Activated naive CD4-positive, alpha-beta T cell (primary cell): ENCODE measurements at places on chromosomes 2 and 18.

- no peak for DNase-seq
These were observed 46.3 kb upstream of the STAM2 start for GRCh38 chr2:152221839-152222238.

GRCh38 chr2:28390241-28390745 lies 2.4 kb upstream of the FOSL2 start:
- DNase-seq = peak; percentile 56

GRCh38 chr2:128369108-128369555 lies 50.5 kb upstream of the HS6ST1 start:
- no peak for DNase-seq

DNA sequence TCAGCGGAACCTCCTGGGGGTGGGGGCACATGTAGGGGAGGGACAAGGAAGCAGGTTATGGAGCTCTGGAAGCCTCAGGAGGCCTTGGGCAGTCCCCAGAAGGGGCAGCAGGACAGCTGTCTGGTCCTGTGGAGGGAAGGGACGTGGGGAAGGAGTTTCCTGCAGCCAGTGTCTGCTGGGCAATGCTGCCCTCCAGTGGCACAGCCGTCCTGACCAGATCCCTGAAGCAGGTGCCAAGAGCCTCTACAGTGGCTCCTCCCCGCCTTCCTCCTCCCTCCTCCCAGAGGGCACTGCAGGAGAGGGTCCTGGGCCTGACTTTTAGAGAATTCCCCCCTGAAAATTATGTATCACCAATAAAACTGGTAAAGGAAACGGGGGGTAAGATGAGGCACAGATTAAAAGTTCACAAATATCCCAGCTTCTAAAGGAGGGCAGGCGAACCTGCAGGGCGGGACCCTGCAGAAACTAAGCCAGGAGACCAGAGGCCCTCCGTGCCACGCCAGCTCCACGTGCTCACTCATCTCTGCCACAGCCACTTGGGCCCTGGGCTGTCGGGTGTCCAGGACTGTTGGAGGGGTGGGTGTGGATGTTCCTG lies 258.5 kb downstream of the TWIST2 start:
- DNase-seq = no peak

GRCh38 chr2:72014831-72015230 lies 132.8 kb downstream of the CYP26B1 start:
- no peak for DNase-seq

DNA sequence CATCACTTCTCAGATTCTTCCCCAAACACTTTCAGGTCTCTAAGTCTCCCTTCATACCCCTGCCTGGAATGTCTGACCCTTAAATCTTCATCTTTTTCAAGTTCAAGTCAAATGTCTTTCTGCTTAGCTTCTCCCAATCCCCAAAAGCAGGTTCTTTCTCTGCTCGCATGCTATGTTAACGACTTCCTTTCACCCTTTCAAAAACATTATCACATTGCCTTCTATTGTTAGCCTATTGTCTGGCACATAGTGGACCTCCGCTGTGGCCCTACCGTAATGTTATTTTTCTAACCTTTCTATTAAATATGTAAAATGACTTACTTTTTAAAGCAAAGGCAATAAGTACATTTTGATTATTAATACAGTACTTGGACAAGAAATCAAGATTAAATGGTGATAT lies 2.2 kb downstream of the CDKL4 start:
- no peak for DNase-seq

DNA sequence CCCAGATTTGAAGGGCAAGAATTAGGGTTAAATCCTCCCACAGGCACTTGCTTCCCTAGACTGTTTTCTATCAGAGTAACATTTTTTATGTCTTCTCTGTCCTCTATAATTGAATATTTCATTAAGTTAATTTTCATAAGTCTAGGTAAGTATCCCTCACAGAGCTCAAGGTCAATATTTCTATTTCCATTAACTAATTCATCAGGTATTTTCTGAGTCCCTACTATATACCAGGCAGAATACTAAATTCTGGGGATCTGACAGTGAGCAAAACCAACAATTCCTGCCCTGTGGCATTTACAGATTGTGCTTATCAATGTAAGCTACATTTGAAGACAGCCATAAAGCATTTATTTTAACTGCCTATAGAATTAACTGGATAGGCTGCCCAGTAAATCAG lies 86.4 kb upstream of the RBBP8 start:
- DNase-seq = no peak

DNA sequence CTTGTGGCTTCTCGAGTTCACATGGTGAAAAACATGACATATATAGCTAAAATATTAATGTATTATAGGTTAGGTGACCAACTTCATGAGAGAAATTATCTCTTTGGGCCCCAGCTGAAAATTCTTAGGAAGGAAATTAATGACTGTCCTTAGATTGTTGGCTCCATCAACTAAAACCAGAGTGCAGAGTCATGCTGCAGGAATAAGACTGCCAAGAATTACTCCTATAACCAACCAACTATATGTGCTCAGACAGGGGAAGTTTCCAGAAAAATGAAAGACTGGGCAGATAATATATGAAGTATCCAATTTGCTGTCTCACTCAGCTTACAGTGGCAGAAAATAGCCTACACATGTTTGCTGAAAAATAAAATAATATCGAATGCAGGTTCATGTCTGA lies 71.0 kb upstream of the TMEFF2 start:
- DNase-seq = no peak

DNA sequence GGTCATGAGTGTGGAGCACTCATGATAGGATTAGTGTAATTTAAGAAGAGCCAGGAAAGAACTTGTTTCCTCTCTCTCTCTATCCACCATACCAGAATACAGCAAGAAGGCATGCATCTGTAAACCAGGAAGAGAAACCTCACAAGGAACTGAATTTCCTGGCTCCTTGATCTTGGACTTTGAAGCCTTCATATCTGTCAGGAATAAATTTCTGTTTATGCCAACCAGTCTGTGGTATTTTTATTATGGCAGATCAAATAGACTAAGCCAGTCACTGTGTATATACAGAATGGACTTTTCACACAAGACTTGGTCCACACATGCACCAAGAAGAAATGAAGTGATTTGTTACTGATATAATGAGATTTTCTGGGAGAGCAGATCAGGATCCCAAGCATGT lies 930.1 kb upstream of the TMEFF2 start:
- DNase-seq = no peak

DNA sequence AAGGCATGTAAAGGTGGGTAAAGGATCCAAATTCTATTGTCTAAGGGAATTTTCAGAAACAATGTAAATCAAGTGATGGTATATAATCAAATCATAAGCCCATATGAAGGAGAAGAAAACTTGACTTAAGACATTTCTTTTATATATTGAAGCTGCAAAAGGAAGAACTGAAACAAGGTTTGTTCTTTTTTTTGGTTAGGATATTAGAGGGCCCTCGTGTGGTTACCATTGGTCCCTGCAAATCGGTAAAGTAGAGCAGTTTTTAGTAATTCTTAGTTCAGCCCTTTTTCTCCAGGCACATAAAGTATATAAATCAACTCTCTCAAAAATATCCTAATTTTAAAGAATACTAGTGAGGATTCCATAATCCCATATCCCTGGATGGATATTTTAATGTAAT lies 105.6 kb upstream of the STK17B start:
- no peak for DNase-seq

DNA sequence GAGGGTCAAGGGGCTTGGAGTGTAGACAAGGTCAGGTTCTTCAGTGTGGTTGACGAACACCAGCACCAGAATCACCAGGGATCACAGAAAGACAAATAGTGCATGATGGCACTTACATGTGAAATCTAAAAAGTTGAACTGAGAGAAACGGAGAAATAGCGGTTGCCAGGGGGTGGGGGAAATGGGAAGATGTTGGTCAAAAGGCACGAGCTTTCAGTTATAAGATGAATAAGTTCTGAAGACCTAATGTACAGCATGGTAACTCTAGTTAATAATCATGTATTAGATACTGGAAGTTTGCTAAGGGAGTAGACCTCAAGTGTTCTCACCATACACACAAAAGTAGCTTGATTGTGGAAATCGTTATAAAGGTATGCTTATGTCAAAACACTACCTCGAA lies 43.7 kb upstream of the DARS1 start:
- DNase-seq = no peak
